ENCODE measurements at places on chromosomes 2 and 18. TPM values are rescaled to one million over a fixed set of nuclear protein-coding genes. Genes with fewer than 3 reads are reported as not detected.

DNA sequence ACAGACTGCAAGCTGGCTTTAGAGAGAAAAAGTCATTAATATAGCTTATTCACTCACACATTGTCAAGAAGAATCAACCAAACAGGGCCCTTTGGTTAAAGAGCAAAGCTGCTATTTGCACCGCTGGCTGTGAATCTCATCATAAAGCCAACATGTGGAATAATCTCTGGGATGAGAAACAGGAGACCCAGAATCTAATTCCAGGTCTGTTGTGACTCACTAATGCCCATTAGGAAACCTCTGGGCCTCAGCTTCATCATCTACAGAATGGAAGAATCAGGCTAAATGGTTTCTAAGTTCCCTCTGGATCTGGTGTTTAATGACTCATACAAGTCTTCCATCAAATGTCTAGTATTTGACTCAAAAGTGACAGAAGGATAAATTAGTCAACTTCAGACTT, 591.7 kb upstream of the DDX18 start:
- no peak for DNase-seq

DNA sequence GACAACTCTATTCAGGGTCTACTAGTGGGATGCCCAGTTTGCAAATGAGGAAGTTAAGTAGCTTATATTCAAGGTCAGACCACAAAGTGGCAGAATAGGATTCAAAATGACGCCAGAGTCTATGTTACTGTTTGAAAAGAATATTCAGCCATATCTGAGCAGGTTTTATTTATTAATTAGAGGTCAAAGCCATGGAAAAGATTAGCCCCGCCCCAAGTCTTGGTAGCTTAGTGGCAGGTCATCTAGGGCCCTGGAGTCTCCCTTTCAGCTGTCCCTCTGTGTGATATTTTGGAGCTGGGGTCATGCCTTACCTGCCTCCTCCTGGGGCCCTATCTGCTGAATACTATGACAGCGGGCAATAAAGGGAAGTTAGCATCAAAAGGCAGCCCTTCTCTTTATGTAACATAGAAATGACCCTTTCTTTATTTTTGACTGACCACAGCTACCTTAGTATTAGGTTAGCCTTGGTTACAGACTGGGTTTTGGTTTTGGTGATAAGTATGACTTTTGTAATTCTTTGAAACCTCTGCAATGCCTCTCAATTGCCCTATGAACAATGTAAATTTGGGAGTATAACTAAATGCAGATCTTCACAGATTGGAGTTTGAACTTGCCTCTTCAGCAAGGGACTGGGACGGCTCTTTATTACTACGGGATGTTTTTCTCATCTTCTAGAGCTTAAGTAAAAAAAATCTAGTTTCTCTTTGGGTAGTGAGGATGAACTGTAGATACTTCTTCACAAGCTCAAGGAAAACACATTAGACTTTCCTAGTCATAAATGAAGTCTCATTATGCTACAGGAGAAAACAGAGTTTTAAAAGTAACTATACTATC, 153.0 kb upstream of the ITGA4 start:
- DNase-seq = no peak

UGT1A1 gene
- total RNA-seq = not detected

GRCh38 chr2:206422493-206422892, 20.8 kb upstream of the ADAM23 start:
- DNase-seq = no peak

DNA sequence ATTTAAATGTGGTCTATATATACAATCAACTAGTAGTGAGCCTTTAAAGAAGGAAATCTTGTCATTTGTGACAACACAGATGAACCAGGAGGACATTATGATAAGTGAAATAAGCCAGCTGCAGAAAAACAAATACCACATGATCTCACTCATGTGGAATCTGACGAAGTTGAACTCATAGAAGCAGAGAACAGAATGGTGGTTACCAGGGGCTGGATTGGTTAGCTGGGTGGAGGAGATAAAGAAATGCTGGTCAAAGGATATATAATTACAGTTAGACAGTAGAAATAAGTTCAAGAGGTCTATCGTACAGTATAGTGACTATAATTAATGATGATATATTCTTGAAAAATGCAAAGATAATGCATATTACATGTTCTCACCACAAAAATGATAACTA, 267.9 kb downstream of the FBXO15 start:
- no peak for DNase-seq

DNA sequence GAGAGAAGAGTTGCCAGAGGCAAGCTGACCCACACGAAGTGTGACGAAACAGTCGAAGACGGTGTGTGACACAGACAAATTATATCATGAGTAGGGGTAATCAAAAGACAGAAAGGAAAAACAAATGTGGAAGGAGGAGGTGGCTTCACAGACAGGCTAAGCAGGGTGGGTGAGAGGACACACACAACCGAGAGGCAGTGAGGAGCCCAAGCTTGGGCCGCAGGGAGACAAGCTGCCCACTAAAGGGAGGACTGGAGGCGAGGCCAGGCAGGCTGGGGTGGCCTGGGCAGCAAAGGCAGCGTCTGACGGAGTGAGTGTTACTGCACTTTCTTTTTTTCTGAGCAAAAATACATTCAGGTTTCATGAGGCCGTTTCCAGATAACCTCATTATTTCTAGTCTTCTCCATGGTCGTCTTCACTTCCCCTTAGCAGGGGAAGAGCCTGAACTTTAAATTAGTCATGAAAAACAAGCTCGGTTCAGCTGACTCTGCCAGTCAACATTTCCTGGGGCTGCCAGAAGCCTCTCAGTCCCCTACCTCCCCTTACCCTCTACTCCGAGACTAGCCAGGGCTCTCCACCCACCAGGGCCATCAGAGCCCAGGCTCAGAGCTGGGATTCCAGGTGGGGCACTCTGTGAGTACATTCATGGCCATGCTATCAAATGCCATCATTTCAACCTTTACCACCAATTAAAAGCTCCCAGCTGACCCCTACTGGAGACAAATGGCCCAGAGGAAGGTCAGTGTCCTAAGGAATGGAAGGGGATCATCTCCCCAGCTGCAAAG, 13.8 kb upstream of the ZFP36L2 start:
- DNase-seq = no peak

CASP10 gene
- total RNA-seq = 4.7 TPM

- no peak for DNase-seq
Observed at GRCh38 chr2:49755777-49756176, 601.5 kb upstream of the FSHR start.

GRCh38 chr2:220002699-220003098, 375.3 kb downstream of the SLC4A3 start:
- no peak for DNase-seq

DNA sequence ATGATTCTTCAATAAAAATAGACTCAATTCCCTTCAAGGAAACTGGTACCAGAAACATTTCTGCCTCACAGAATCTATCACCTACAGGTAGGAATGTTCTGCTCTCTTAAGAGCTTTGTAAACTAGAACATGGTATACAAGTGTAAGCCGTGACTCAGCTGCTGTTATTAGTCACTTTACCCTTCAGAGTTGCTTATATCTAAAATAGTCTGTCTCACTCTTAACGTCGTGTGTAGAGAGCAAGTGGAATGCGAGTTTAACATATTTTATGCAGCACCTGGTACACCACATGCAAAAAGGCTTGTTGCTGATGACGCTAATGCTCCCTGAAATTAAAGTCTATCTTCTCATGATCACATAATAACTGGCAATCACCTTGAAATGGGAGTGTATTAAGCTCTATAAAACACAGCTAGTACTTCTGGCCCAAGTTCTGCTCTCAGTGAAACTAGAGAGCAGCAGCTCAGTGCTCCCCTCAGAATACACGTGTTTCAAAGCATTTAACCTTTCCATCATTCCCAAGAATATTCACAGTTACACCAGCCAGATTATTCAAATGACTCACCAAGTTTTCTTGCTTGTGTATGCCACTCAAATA, 420.0 kb downstream of the ZEB2 start:
- DNase-seq = peak; percentile 23

DNA sequence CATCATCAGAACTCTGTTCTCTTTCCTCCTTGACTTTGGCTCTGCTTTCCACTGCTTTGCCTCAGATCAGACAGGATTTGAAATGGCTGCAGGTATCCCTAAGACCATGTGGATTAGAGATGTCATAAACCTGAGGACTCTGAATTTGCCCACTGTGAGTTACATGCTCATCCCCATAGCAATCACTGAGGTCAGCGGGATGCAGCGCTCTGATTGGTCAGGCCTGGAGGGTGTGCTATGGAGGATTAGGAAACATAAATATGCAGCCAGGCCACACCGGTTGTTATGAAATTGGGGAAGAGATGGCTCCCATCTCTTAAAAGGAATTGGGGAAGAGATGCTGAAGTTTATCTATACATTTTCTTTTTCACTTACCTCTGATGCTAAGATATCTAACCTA, 73.7 kb upstream of the DNAJC10 start:
- peak; percentile 54 for DNase-seq

GRCh38 chr2:120396861-120397811, 51.2 kb downstream of the INHBB start:
- no peak for DNase-seq

CRYBA2 gene
- not detected for total RNA-seq

WNT10A gene
- not detected for total RNA-seq

DNA sequence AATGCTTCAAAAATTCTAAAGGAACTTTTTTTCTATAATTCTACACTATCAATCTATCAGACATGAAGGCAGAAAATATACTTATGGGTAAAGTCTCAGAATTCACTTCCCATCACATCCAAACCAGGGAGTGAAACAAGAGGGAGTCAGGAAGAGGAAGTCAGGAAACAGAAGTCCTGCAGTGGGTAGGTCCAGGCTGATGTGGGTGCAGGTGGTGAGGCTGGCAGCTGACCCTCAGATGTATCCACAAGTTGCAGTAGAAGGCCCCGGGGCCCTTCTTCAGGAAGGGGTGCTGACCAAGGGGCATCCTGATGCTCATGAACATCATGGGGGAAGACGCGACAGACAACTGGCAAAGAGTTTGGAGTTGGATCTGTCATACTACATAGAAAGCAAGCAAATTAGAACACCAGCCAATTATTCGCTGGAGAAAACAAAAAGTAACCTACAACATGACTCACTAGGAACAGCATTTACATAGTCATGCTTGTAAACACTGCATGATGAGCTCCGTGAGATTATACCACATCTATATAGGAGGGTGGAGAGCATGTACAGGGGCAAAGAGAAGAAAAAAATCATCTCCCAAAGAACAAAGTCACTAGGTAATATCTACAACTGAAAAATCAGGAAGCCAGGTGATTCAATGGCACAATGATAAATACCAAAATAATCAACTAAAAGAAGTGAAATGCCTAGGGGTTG, 4.2 kb downstream of the UXS1 start:
- no peak for DNase-seq

- no peak for DNase-seq
Observed at GRCh38 chr2:86671337-86671981, 47.8 kb upstream of the RNF103 start.

DNA sequence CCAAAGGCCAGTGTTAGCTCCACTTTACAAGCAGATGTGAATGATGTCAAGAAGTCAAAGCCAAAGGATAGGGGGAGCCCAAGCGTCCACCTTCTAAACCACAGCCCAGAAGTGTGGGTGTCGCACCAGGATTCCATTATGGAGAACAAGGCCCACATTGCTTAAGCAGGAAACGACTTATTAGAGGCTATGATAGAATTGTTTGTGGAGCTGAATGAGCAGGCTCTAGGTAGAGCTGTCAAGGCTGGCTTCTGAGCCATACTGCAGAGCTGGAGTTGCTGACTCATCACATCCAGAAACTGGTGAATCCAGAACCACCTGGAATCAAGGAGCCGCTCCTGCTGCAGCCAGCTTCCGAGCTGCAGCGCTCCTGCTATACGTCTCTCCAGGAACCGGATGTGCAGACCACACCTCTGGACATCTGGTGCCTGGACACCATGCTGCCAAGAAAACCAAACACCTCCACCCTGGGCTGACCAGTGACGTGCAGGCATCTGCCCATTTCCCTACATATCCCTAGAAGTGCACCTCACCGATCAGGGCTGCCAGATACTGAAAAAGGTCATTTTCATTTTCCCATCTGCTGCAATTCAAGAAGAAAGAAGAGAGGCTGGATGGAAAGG, 6.2 kb upstream of the TWIST2 start:
- DNase-seq = peak; percentile 38

GRCh38 chr2:19932928-19933327, 31.1 kb upstream of the TTC32 start:
- DNase-seq = no peak

UGT1A5 gene
- total RNA-seq = not detected

GRCh38 chr2:44810892-44811530, 130.5 kb upstream of the SIX3 start:
- no peak for DNase-seq

DNA sequence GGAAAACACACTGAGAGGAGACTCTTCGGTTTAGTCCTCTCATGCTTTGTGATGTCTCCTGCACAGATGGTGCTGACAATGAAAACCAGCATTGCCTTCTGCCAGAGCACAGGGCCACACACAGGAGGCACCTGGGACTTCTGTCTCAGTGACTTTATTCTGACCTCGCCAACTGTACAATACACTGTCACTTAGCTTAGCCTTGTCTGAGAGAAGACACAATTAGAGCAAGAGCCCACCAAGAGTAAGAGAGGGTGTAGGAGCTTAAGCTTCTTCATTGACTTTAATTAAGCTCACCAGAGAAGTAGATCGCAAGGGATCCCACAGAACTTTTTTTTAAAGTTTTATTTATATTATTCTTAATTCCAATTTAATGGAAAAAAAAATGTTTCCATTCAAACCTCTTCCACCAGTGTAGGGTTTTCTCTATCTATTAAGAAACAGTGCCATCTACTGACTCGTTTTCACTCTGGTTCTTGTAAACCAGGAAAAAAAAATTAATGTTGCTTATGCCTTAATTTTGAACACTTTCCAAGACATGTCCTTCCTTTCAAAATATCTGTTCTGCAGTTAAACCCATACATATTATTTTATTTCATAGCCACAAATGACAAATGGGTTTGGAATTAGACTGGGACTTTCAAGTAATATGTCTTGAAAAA, 42.4 kb upstream of the DDX18 start:
- DNase-seq = no peak

GRCh38 chr2:219269362-219270054, 9.7 kb upstream of the DNAJB2 start:
- DNase-seq = no peak

DNA sequence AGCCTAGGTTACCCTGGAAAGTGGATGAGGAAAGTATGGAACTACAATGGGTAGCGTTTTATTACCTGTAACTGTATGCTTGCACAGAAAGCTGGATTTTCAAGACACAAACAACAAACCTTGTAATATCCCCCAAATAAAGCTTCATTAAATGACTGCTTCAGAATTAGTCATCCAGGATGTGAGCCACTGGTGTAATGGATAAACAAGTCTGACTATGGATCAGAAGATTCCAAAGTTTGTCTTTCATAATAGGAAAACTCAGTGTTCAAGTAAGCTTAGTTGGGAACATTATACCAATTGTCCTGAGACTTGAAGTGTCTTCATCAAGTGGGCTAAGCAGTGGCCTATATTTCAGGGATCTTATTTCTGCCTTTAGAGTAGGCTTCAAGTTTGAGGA, 518.8 kb downstream of the LRP1B start:
- no peak for DNase-seq

GRCh38 chr18:23723121-23723520, 33.9 kb downstream of the LAMA3 start:
- DNase-seq = no peak

GRCh38 chr2:152466041-152466440, 131.1 kb downstream of the FMNL2 start:
- peak; percentile 50 for DNase-seq

- DNase-seq = no peak
Observed at GRCh38 chr2:96926791-96927190, 56.9 kb upstream of the SEMA4C start.
